Caki2 (cell line): ENCODE measurements at places on chromosomes 6 and 20. TPM values are rescaled to one million over a fixed set of nuclear protein-coding genes. Genes with fewer than 3 reads are reported as not detected.
A peak's percentile ranks its signal among the peaks of the same experiment; 100 is the strongest.

DNA sequence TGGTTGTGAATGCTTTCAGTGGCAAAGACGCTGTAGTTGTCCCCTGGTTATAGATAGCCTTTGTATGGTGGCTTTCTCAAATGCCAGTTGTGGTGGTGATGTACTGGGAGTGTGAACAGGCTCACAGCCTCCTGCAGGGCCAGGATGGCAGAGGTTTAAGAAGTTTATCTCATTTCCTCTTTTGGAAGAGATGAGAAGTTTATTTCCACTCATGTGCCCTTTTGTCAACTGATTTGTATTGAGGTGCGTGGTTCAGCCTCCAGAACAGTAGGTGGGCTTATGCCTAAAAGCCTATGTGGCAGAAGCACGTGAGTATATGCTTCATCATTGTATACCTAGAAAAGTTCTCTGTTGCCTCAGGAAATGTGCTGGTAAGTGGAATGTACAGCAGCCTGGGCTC, 13.7 kb upstream of the ZFP57 start:
- no peak for DNase-seq

- peak; percentile 34 for DNase-seq
Observed at GRCh38 chr6:105359419-105360370, 43.2 kb downstream of the PREP start.

- DNase-seq, result no peak
Observed at GRCh38 chr20:33843854-33844253, 32.7 kb downstream of the CHMP4B start.

- DNase-seq, result no peak
Observed at GRCh38 chr6:148864941-148865340, 118.1 kb downstream of the UST start.

DNA sequence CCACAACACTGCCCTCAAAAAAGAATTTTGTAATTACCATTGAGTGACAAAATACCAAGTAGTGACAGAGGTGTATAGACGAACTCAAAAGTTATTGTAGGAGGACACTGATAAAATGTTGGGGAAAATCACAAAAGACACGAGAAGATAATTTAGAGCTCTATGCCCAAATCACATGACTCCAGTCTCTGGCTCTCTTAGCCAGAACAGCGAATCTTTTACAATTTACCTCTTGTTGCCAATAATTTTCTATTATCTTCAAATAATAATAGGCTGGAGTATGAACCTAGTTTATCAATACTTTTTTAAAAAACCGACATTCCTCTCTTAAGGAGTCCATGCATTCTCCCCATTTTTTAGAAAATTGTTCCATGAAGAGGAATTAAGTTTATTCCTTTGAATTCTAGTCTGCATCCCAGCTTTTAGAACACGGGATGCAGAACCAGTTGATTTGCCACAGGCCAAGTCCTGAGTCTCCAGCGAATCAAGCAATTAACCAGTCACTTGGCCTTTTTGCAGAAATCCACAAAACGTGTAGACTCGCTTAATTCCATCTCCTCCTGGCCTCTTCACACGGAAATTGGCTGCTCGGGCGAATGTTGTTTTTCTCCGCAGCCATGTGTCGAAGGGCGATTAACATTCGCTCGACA, 507 bp upstream of the RIPPLY2 start:
- no peak for DNase-seq

DNA sequence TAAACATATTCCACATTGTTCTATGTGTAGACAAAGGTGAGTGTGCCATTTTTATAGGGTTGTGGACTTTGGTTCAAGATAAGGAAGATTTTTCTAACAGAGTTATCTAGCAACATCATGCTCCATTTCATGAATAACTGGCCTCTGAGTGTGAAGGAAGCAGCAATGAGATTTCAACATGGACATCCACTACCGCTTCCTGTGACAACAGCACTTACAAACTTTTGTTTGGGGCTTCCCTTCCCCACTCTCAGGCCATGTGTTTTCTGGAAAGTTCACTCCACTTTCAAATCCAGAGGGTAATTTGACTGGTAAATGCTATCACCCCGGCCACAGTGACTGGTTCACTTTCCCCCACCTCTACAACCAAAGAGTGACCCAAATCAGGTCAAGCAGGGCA, 38.1 kb upstream of the PROKR2 start:
- DNase-seq, result no peak

GRCh38 chr6:21648475-21649050, 55.0 kb downstream of the SOX4 start:
- DNase-seq, result no peak

DNA sequence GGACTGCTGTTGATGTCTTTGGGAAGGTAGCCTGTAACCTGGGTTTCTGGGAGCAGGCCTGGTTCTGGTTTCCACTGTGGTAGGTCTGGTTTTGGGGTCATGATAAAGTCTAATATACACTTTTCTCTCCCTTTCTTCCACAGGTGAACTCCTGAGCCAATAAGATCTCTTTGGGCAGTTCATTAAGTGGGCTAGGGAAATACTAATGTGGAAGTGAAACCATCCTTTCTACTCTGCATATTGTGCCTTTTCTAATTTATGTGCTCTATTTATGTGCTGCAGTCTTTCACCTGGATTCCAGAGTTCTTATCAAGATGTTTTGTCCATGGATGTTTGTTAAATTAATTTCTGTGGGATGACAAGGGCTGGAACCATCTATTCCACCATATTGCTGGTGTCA, 165.7 kb upstream of the PTPRK start:
- no peak for DNase-seq

DNA sequence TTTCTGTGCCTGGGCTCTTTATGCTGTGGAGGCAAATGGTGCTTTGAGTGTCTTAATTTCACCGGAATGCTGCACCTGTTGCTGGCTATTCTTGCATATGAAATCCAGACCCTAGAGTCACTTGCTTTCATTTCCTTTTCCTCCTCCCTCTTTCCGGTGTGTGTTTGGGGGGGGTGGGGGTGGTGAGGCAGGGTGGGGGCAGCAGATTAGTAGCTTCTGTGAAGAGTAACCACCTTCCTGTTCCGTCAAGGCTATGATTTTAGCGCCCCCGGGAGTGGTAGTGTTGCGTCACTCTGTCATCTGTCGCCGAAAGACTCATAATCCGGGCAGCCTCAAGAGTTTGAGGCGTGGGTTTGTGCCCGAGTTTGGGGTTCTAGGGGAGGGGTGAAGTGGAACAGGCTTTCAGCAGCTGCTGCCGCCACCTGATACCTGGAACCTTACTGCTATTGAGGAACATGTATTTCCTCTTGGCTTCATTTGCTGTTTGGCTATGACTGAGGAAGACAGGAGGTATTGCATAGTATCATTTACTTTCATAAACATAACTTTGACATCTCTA, 49.1 kb downstream of the UTRN start:
- no peak for DNase-seq

DNA sequence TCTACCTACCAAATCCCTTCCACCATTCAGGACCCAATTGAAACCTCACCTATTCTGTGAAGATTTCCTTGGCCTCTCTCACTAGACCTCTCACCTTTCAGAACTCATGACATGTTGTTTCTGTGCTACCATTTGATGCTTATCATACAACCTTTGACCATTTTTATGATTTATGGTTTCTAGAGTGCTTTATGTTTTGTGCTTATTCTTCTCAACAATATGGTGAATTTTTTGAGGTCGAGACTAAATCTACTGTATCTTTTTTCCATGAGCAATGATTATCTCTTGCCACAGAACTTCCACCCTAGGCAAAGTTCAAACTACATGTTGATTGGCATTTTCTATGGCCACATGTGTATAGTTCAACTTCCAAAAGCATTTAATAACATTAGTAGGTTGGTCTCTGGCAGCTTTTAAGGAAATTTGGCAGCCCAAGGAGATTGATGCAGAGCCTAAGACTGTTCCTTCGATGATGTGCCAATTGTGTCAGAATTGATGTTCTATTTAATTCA, 84.9 kb downstream of the OLIG3 start:
- no peak for DNase-seq

DNA sequence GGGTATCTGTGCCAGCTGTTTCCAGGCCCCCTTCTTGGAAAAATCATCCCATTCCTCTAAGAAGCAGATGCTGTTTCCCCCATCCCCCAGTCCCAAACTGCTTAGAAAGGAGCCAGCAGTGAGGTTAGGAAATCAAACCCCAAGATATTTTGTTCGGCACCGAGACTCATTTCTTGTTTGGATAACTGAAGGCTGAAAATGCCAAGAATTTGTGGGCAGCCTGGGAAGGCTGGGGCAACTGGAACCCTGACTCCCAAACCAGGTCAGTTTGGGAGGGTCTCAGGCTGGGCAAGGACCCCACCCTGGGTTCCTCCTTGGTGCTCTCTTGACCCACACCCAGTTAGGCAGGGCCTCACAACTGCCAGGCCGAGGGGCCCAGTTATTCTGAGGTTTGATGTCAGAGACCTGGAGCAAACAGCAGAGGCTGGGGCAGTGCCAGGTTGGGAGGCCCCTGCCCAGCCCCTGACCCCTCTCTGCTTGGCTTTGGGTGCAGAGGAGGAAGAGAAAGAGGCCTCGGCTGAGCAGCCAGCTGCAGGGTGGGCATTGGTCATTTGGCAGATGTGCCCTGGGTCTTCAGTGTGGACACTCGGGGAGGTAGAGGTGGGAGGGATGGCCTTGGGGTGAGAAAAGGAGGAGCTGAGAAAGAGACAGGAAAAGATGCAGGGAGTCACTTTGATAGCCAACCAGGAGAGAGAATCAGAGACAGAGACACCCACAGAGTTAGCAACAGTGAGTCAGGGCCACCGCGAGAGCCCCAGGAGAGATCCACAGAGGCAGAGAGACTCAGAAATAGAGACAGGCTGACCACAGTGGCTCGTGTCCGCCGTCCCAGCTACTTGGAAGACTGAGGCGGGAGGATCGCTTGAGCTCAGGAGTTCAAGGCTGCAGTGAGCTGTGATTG, 5.0 kb downstream of the ANGPT4 start:
- no peak for DNase-seq

DNA sequence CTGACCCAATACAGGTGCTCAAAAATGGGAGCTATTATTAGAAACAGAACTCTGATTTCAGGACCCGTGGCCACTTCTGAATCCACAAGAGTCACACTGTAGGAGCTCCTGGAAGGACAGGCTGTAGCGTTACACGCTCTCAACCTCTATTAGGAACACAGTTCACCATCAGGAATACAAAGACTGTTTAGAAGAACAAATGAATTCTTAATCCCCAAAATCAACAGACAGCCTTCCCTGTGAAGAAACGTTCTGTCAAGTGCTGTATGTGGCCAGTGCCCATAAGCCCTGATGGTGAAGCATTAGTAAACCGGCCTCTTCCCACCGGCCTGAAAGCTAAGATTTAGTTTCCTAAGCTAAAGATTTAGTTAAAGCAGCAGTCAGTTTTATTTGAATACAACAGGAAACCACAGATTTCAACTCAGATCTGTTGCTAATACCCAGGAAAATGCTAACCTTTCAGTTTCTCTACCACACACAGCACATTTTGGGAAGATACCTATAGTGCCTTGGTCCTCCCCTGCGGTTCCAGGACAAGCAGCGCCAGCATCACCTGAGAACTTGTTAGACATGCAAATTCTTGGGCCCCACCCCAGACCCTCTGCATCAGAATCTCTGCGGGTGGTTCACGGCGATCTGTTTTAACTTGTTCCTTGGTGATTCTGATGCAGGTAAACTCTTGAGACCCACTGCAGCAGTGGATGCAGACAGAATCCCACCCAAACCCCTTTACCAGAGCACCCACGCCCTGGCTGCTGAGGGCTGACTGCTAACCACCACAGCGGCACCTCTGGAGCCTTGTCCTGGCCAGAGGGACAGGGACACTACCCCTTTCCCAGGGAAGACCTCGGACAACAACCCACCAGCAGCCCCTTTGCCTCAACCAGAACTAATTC, 33.4 kb downstream of the MTRES1 start:
- DNase-seq, result no peak

DNA sequence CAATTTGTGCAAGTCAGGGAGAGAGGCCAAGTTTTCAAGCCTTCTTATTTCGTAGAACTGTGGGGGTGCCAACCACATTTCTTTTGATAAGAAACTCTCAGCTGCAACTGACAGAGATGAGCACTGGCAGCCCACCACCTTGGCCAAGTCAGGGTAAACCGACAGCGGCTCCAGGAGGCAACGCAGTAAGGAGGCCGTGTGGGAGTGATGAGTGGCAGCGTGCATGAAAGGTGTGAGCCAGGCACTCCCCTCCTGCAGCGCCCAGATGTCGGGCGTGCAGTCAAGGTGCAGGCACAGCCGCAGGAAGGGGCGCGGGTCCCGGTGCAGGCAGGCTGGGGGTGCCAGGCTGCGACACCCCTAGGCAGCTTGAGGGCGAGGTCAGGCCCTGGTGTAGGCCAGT, 49.2 kb upstream of the HDAC2 start:
- no peak for DNase-seq

DNA sequence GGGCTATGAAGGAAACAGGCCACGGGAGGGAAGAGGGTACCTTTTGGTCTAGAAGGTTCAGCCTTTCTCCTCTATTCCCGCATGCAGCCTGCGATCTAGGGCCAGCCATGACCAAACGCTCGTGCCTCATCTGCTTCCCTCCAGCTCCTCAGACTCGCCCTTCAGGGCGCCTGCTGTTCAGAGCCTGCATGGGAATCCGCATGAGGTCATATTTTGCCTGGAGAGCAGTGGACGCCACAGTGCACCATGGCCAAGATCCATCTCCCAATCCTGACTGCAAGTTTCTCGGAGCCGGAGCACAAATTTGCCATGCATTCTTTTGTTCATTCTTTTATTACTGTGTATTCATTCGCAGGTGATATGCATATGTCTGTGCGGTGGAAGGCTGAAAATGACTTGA, 608.1 kb downstream of the QKI start:
- no peak for DNase-seq

DNA sequence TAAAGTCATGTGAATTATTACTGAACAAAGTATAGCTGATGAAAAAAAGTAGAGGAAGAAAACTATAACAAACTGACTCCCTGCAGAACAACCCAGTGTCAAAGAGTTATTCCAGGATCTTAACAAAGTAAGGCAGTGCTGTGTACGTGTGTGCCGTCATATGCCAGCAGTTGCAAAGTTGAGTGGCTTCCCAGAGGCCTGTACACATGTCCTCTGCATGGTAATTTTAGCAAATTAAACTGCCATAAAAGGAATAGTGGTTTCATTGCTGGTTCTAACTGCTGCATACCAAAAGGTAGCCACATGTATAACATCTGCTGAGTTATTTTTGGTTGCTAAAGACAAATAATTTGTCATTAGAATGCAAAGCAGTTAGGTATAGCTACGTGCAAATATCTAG, 44.8 kb downstream of the RIPOR2 start:
- DNase-seq, result no peak

CDC25B gene
- total RNA-seq, result 33.0 and 34.1 TPM in 2 replicates

RBPJL gene
- not detected in 2 replicates for total RNA-seq

NKX2-4 gene
- not detected in 2 replicates for total RNA-seq

OXT gene
- total RNA-seq, result not detected in 2 replicates

CST7 gene
- not detected in 2 replicates for total RNA-seq
